ENCODE measurements at places on chromosomes 5 and 9.

DNA sequence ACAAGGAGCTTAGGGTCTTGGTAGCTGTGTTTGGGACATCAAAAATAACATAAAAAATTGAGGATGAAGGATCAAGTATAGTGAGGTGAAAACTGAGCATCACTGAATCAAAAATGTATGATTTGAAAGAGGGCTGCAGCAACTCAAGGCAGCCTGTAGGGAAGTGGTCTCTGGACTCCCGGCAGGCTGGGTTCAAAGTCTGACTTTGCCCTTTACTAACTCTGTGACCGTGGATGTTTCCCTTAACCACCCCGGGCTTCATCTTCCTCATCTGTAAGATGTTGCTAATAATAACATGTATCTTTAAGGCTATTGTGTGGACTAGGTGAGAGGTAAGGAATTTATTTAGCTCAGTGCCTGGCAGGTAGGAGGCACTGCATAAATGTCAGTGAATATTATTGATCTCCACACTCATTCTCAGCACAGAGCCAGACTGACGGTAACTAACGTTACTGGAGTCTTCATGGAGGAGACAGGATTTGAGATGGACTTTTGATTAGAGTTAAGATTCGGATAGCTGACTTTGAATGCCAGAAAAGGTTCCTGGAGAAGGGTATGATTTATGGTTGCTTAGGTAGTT is 367.3 kb downstream of the NDUFS4 start:
- DNase-seq, result no peak

- no peak for DNase-seq
These were observed 9.0 kb upstream of the TIMD4 start for GRCh38 chr5:156971848-156972525.

- DNase-seq, result peak; percentile 72
These were observed at the start of gene HMCN2 for GRCh38 chr9:130265431-130266235. Gene HMCN2, plus strand, starts transcription at chr9:130265760. Its CDS starts 119 bp downstream, at chr9:130265879.

- no peak for DNase-seq
These were observed 27.5 kb downstream of the FSD1L start for GRCh38 chr9:105475302-105475701.

GRCh38 chr5:117102591-117102990 is 528.0 kb upstream of the SEMA6A start:
- no peak for DNase-seq

DNA sequence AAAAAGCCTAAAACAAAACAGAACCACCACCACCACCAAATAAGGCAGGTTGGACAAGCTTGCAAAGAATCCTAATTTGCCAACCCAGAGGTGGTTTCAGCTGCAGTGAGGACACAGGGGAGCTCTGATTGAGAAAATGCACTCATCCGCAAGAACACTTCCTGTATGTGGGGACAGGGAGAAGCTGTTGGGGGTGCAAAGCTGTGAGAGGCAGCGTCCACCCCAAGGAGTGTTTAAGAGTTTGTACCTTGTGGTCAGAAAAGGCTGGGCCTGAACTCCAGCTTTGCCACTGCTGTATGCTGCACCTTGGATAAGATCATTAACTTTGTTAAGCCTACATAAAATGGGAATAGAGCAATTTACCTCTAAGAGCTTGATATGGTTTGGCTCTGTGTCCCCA is 511.7 kb downstream of the BNC2 start:
- DNase-seq, result no peak

DNA sequence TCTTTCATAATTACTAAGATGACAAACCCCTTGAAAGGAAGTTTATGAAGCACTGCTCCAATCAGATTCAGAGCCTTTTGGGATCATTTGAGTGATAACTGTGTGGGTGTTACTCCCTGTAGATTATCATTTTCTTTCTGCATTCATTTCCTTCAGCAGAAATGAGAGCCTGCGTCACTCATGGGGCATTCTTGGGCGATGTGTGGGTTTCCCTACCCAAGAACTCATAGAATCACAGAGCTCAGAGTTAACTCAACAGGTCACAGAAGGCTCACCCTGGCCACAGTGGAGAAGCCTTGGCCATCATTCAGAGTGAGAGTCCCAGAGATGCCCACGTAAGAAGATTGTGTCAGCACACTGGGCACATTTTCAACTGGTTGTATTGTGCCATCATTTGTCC is 401.9 kb downstream of the TLE4 start:
- DNase-seq, result no peak

DNA sequence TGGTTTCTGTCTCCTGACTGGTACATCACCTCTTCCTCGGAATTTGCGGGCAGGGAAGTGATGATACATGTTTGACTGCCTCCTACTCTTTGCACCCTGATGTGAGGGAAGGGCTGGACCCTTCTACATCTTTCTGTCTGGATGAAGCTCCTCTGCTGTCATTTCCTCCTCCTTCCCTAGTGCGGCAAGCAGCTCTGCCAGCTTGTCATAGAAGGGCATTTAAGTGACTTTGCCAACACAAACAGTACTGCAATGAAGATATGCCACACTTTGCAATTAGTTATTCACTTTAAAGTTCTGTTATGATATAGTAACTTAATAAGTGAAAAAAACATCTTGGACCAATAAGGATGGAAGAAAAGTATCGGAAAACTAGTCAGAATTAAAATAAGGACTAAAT is 48.5 kb upstream of the ABL1 start:
- DNase-seq, result no peak

GRCh38 chr5:135566422-135567400 is 12.1 kb downstream of the CXCL14 start:
- DNase-seq, result no peak

- DNase-seq, result no peak
These were observed 42.0 kb downstream of the SREK1 start for GRCh38 chr5:66186108-66186507.

DNA sequence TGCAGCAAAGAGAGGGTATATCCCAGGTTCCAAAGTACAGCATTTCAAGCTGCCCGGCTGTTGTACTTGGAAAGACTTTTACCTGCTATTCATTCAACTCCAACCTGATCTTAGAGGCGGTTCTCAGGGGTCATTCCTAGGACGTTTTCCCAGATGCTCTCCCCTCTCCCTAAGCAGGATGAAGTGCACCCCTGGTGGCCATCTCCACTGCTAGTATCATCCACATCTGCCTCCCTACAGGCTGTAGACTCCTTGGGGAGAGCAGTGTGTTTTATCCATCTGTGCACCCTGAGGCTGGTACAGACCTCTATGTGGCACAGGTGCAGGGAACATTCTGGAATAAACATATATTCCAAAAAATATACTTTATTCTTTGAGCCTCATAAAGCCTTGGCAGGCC is 56.8 kb downstream of the PTPN3 start:
- DNase-seq, result no peak

GRCh38 chr5:165029099-165029870 is 1523.9 kb downstream of the MAT2B start:
- no peak for DNase-seq

- DNase-seq, result no peak
These were observed 134.2 kb upstream of the C6 start for GRCh38 chr5:41347569-41347968.

DNA sequence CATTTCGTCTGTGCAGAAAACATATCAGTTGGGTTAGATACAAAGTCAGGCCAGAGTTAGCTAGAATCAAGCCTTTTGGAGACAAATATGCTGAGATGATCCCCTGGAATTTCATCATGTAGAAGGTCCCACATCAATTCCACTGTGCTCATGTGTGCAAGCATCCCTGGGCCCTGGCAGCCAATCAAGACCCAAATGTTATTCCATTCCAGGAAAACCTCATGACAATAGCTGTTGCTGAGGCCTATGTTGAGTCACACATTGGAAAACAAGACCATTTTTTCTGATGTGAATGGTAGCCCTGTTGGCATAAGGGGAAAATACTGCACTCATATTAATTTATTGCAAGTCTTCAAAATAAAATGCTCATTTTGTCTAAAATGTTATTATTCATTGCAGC is 11.5 kb downstream of the SPOCK1 start:
- DNase-seq, result no peak
